Kidney (tissue), 22 donors: ENCODE measurements at places on chromosomes 11 and 22. TPM values are rescaled to one million over a fixed set of nuclear protein-coding genes. Genes with fewer than 3 reads are reported as not detected.

Gene CDC42EP1
- 68.5 TPM for total RNA-seq

Gene ARVCF
- total RNA-seq: 21.9 TPM

Gene RAG1
- 1.9 TPM for total RNA-seq

DNA sequence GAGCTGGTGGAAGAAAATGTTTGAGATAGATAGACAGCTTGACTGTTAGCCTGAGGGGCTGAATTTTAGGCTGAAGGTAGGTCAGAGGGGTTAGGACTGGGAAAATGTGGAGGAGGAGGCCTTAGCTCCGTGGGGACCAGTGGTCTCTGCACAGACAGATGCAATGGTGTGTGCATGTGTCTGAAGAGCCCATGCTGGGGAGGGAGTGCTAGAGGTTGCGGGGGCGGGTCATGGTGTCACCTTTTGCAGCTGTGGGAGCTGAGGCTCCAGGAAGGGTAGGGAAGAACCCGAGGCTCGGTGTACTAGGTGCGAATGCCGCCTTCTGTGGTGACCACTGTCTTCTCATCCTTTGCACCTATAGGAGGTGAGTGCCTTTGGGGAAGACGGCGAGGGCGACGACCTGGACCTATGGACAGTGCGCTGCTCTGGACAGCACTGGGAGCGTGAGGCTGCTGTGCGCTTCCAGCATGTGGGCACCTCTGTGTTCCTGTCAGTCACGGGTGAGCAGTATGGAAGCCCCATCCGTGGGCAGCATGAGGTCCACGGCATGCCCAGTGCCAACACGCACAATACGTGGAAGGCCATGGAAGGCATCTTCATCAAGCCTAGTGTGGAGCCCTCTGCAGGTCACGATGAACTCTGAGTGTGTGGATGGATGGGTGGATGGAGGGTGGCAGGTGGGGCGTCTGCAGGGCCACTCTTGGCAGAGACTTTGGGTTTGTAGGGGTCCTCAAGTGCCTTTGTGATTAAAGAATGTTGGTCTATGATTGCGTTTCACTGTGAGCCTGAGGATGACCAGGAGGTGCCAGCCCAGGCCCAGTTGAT, 1.6 kb downstream of the SDF2L1 start:
- no peak overlapping the region for H3K27ac ChIP-seq
- no peaks in the 10 kb centered on the region for H3K27me3 ChIP-seq
- DNase-seq: no peak
- H3K4me3 ChIP-seq: peak overlapping the region; percentile 71
- H3K4me1 ChIP-seq: peaks cover 12% of the 10 kb centered on the region

DNA sequence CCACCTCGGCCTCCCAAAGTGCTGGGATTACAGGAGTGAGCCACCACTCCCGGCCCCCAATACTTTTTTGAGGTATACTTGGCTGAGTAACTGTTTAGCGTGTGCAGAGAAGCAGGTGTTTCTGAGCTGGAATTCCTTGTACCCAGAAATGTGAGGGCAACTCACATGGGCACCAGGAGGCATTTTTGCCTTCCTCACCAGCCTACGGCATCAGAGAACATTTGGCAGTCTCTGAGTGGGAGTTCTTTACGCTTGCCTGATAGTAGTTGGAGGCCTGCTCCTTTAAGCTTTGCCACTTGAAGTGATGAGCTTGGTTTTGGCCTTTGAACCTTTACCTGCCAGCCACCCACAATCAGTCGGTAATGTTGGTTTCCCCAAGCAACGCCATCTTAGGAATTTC, 9.2 kb downstream of the PARVB start:
- H3K4me1 ChIP-seq: no peaks in the 10 kb centered on the region
- no peak overlapping the region for H3K27ac ChIP-seq
- H3K4me3 ChIP-seq: no peak overlapping the region
- H3K36me3 ChIP-seq: no peaks in the 10 kb centered on the region
- no peak for DNase-seq
- H3K27me3 ChIP-seq: no peaks in the 10 kb centered on the region

GRCh38 chr11:47388697-47389576, 10.6 kb upstream of the SPI1 start:
- no peaks in the 10 kb centered on the region for H3K36me3 ChIP-seq
- no peak overlapping the region for H3K4me3 ChIP-seq
- no peaks in the 10 kb centered on the region for H3K4me1 ChIP-seq
- peak overlapping the region; percentile 28 for H3K27ac ChIP-seq

GRCh38 chr22:48765595-48765994, 1062.1 kb downstream of the BRD1 start:
- H3K27ac ChIP-seq: no peak overlapping the region
- H3K4me3 ChIP-seq: no peak overlapping the region
- H3K36me3 ChIP-seq: no peaks in the 10 kb centered on the region
- H3K4me1 ChIP-seq: no peaks in the 10 kb centered on the region

GRCh38 chr22:37062702-37063381, 11.3 kb downstream of the KCTD17 start:
- DNase-seq: no peak
- H3K27me3 ChIP-seq: no peaks in the 10 kb centered on the region
- no peaks in the 10 kb centered on the region for H3K36me3 ChIP-seq
- no peak overlapping the region for H3K4me3 ChIP-seq
- H3K4me1 ChIP-seq: no peaks in the 10 kb centered on the region
- no peak overlapping the region for H3K27ac ChIP-seq

GRCh38 chr11:46363031-46363407, 15.8 kb downstream of the DGKZ start:
- DNase-seq: peak; percentile 88
- H3K4me1 ChIP-seq: peaks cover 9% of the 10 kb centered on the region
- no peaks in the 10 kb centered on the region for H3K27me3 ChIP-seq
- H3K36me3 ChIP-seq: no peaks in the 10 kb centered on the region
